ENCODE measurements at places on chromosomes 5 and 9.

DNA sequence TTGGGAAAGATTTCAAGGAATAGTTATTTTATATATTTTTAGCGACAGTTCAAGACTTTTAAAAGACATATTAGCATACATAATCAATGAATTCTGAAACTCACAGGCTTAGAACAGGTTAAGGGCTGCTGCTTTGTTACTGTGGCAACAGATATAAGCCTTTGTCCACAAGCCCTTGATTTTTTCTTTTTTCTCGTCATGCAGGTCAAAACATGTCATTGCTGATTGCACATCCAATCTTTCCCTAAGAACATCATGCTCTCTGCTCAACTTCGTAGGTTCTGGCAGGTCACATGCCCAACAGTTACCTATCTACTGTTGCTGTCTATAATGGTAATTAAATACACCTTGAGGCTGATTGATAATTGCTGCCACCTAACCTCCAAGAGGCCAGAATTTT, 172.5 kb upstream of the PTPRD start:
- DNase-seq: no peak

GRCh38 chr9:76336027-76336426, 58.2 kb downstream of the RFK start:
- DNase-seq: no peak

DNA sequence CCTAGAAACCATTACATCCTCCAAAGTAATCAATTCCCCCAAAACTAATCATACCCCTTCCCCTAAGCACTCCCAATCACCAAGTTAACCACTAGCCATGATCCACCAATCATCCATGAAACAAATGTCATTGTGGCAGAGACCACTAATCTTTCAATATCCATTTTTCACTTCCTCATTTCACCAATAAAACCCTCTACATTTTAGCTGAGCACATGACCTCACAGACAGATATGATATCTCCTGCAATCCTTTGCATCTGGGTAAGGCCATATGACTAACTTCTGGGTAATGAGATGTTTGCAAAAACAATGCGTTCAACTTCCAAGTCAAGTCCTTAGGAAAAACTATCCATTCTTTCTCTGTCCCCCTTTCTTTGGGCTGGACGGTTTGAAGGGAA, 20.7 kb downstream of the OR2S2 start:
- DNase-seq: no peak

DNA sequence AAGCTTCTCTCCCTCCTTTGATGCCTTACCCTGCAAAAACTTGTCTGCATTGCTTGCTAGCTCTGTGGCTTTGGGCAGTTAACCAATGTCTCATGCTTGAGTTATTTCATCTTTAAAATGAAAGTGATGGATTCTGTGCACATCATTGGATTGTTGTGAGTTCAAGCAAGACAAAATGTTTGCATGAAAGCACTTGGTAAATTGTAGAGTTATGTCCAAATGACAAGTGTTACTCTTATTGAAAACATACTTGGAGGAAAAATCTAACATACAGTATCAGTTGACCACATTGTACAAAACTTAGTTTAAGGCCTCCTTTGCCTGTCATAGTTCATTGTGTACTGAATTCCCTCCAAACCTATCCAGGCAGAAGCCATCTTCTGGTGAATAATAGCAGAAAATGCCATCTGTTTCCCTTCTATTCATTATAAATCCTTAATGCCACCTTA, 30.0 kb downstream of the TGFBR1 start:
- DNase-seq: no peak

- no peak for DNase-seq
Measured at GRCh38 chr9:107049046-107049802, 186.3 kb downstream of the ZNF462 start.

- no peak for DNase-seq
Measured at GRCh38 chr5:42784132-42784531, 27.5 kb downstream of the CCDC152 start.

- DNase-seq: no peak
Measured at GRCh38 chr5:177471610-177472356, 1.7 kb downstream of the DBN1 start.

DNA sequence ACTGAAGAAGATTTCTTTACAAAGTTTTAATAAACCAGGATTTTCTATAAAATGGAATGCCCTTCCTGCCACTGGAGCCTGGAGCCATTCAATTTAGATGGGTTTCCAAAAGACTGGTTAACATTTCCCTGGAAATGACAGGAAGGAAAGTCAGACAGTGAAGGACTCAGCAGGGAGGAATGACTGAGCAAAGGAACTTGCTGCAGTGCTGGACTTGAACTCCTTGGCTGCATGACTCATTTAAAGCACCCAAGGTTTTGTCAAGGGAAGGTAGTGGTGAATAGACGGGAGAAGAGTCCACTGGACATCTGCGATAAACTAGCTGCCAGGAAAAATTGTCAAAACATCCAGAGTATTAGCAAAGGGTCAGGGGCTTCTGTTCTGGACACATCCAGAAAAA, 163.8 kb upstream of the SLC28A3 start:
- no peak for DNase-seq

GRCh38 chr5:116273448-116274242, 188.8 kb downstream of the COMMD10 start:
- no peak for DNase-seq

DNA sequence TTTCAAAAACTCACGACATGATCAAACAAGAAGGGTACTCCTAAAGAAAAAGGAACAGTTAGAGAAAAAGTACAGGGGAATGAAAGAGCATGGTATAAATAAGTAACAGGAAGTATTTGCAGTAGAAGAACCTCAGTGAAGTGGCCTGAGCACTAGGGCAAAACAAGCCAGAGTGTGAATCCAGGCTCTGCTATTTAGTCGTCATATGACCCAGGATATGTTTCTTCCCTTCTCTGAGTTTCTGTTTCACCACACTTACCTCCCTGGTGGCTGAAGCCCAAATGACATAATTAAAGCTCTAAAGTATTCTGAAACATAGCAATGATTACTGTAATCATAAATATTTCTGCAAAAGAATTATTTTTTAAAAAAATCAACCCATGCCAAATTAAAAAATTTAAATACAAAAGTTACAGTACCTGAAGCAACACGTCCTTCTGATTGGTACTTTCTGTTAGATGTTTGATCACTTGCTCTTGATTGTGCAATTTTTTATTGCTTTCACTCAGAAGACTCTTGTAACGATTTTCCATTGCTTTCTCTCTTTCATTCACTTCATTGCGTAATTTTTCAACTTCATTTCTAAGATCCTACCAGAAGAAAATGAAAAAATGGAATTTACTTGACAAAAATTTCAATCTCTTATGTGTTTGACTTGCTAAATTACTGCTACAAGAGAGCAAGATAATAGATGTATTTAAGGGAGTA, 88.9 kb downstream of the CDK5RAP2 start:
- DNase-seq: no peak

- DNase-seq: no peak
Measured at GRCh38 chr9:138052322-138052615, 174.7 kb downstream of the CACNA1B start.

GRCh38 chr5:80516826-80517225, 28.9 kb downstream of the FAM151B start:
- no peak for DNase-seq

DNA sequence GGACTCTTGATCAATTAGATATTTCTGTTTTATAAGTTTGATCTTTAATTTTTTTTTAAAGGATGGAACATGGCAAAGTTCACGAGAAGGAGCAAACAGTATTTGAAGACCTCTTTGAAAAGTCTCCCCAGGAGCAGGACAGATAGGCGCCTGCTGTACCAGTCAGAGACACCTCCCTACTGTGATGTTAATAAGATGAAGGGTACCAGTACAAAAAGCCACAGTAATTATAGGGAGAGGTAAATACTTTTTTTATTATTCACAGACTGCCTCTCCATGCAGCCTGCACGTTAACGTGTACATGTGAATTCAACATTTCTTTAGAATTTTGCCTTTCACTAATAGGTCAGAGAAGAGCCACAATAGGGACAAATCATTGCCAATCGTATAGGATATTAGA, 146.5 kb upstream of the CDH6 start:
- DNase-seq: no peak

DNA sequence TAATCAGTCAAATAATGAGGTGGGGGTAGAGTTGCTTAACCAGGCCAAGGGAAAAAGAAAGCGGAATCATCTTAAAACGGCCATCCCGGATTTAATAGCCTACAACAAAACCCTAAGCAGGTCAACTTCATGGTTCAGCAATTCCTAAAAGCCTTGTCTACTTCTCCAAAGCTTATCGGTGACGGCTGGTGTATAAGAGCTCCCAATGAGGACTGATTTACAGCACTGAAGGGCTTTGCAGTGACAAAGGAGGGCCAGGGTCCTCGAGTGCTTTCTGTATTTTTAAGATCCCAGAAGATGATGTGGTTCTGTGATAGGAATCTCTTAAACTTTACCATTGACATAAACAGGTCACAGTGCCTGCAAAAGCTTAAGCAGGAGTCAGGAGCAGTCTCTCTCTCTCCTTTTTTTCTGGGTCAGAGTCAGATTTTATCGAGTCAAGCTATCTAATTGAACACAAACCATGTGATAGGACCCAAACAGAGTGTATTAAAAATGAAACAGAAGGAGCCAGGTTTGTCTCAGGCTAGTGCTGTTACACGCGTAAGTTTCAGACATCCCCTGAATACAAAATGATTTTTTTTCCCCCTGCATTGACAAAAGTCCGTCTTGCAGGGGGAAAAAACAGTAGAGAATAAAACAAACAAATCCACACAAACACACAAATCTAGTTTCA, 663.6 kb upstream of the ZNF608 start:
- DNase-seq: no peak

GRCh38 chr5:180326989-180327565, 26.1 kb downstream of the GFPT2 start:
- DNase-seq: no peak

Data from stimulated activated CD8-positive, alpha-beta memory T cell treated with anti-CD3 and anti-CD28 coated beads, Interleukin-15, amount 100 ng/mL, for 1 hour (primary cell).